ENCODE measurements at places on chromosomes 6 and 20.

GRCh38 chr6:81754906-81755305 is 2.4 kb upstream of the TENT5A start:
- DNase-seq, result no peak
- H3K36me3 ChIP-seq, result no peaks in the 10 kb centered on the region
- H3K4me1 ChIP-seq, result peaks cover 5% of the 10 kb centered on the region
- no peak overlapping the region for H3K27ac ChIP-seq

DNA sequence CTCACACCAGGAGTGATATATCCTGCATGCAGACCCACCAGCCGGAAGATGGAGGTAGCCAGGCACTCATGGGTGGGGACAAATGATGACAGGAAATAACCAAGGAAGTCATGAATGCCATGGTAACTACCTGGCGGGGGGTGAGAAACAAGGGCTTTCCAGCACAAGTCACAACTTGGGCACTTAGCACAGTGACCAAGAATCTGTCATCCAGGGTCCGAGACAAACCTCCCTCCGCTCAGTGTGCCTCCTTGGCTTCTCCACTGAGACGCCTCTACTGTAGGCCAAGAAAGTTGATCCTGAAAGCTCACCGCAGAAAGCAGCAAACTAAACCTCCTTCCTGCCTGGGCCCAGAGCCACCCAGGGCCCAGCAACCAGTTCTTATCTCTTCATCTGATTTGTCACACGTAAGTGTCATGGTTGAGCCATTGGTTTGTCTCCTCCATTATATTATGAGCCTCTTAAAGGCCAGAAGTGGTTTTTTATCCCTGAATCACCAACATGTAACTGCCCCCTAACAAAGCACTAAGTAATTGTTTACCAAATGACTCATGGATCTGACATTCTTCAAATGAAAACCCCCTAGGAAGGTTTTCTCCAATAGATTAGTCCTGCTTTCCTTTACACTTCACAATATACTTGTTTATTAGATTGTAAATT is 84.3 kb upstream of the TAB2 start:
- no peak for DNase-seq
- no peaks in the 10 kb centered on the region for H3K36me3 ChIP-seq
- H3K4me3 ChIP-seq, result no peak overlapping the region
- H3K4me1 ChIP-seq, result no peaks in the 10 kb centered on the region
- H3K27ac ChIP-seq, result no peak overlapping the region

DNA sequence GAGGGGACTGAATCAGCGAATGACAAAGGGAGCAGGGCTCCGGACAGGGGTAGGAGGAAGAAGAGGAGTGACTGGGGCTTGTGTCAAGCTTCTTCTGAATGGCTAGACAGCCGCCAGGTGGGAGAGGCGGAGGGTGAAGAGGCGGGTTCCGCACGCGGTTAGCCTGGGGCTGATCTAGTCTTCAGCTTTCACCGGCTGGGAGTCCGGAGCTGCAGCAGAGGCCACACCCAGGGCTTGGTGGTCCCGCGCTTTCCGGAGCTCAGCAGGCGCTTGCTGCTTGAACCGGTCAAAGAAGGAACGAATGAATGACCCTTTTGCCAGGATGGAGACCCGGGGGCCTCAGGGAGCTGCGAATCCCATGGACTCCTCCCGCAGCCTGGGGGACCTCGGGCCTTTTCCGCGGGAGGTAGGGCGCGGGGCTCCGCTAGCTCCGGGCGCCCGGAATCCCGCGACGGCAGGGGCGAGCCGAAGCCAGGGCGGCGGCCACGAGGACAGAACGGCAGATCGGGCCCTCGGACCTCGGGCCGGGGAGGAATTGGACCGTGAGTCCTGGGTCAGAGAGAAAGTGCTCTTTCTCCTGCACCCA is at the start of gene C6orf141:
C6orf141 (plus strand) TSS at position 177 of the 586 bp plus-strand sequence; CDS start at position 302, 125 bp downstream.
- DNase-seq, result no peak
- peaks cover 11% of the 10 kb centered on the region for H3K4me1 ChIP-seq
- peak within 1 kb of the TSS; percentile 39 for H3K4me3 ChIP-seq
- H3K36me3 ChIP-seq, result no peaks in the 10 kb centered on the region
- H3K27ac ChIP-seq, result no peak within 1 kb of the TSS

GRCh38 chr20:63682384-63683139 is 13.9 kb upstream of the TNFRSF6B start:
- no peaks in the 10 kb centered on the region for H3K27me3 ChIP-seq
- H3K4me3 ChIP-seq, result no peak overlapping the region
- H3K4me1 ChIP-seq, result peaks cover 51% of the 10 kb centered on the region

DNA sequence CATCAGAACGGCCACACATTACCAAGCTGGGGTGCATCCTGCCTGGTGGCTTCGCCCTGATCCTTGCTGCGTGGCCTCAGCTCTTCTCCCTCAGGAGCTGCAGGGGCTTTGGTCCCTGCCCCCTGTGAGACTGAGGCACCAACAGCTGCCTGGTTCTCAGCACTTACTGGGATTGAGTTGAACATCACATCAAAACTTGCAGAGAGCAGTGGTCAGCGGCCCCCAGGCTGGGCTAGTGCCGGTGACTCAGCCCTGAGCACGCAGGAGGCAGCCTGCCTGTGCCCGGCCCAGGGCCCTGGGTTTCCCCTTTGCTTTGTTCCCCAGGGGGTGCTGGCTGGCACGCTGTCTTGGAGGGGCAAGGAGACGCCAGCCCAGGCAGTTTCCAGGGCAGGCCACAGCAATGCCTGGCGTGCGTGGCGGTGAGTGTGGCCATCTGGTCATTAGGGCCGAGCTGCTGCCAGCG is 63.3 kb downstream of the DLL1 start:
- H3K4me1 ChIP-seq, result peaks cover 7% of the 10 kb centered on the region
- H3K36me3 ChIP-seq, result no peaks in the 10 kb centered on the region
- no peak overlapping the region for H3K4me3 ChIP-seq

- no peaks in the 10 kb centered on the region for H3K36me3 ChIP-seq
- no peak overlapping the region for H3K27ac ChIP-seq
- no peak overlapping the region for H3K4me3 ChIP-seq
- no peaks in the 10 kb centered on the region for H3K27me3 ChIP-seq
Observed at GRCh38 chr20:38353316-38353715, 7.0 kb downstream of the LBP start.

- H3K36me3 ChIP-seq, result peaks cover 15% of the 10 kb centered on the region
- no peak overlapping the region for H3K27ac ChIP-seq
- no peaks in the 10 kb centered on the region for H3K27me3 ChIP-seq
- H3K4me1 ChIP-seq, result no peaks in the 10 kb centered on the region
- H3K4me3 ChIP-seq, result no peak overlapping the region
Observed at GRCh38 chr20:45070932-45071632, 29.8 kb downstream of the KCNS1 start.

DNA sequence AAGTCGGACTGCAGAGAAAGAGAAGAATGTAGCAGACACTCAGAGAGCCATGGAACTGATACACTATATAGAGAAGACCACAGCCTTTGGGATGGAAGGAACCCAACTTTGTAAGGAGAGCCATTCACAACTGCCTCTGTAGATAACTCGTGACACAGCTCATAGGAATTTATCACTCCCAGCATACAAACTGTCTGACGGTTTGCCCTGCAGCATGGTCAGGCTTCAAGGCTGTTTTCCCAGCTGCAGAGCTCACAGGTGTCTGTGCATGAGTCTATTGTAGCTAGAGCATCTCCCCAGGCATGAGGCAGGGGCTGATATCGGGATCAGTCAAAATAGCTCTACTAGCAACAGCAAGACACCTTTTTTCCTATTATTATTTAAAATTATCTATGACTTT is 130.5 kb upstream of the DTNBP1 start:
- no peak for DNase-seq
- no peaks in the 10 kb centered on the region for H3K4me1 ChIP-seq
- H3K27me3 ChIP-seq, result no peaks in the 10 kb centered on the region
- no peak overlapping the region for H3K4me3 ChIP-seq
- H3K36me3 ChIP-seq, result no peaks in the 10 kb centered on the region

DNA sequence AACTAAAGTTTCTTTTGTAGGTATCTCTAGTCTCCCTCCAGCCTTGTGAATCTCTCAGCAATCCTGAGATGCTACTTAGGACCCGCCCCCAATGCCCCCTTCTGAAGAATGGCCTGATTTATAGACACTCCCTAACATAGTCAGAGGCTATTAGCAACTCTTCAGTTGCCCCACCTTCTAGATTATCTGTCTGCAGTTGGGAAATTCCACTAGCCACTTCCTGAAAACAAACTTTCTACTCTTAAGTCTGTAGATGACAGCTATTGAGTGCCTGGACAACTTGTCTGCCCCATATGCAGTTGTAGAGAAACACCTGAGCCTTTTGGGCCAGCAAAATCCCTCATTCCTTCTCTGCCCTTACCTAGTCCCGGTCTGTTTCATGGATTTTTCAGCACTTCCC is 188.2 kb upstream of the PREP start:
- H3K27me3 ChIP-seq, result no peaks in the 10 kb centered on the region
- H3K4me3 ChIP-seq, result no peak overlapping the region
- DNase-seq, result no peak
- H3K36me3 ChIP-seq, result no peaks in the 10 kb centered on the region
- H3K4me1 ChIP-seq, result peaks cover 12% of the 10 kb centered on the region

DNA sequence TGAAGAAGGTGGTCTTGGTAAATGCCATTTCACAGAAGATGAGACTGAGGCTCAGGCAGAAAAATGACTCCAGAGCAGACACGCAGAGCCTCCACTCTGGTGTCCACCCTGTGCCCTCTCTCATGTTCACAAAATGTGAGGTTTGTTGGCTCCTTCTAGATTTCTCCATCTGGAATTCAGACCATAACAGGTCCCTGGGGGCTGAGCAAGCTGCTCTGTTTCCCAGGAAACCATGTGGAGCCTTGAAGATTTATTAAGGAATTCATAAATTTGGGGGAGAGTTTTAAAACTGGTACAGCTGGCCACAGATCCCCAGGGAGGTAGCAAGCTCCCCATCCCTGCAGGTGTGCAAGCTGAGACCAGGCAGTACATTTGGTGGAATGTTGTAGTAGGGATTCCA is 38.8 kb upstream of the SIRPA start:
- H3K36me3 ChIP-seq, result no peaks in the 10 kb centered on the region
- no peak overlapping the region for H3K27ac ChIP-seq

GRCh38 chr20:35831029-35831428 is 59.2 kb downstream of the PHF20 start:
- H3K4me1 ChIP-seq, result peaks cover 13% of the 10 kb centered on the region
- DNase-seq, result no peak
- H3K4me3 ChIP-seq, result no peak overlapping the region
- no peak overlapping the region for H3K27ac ChIP-seq

DNA sequence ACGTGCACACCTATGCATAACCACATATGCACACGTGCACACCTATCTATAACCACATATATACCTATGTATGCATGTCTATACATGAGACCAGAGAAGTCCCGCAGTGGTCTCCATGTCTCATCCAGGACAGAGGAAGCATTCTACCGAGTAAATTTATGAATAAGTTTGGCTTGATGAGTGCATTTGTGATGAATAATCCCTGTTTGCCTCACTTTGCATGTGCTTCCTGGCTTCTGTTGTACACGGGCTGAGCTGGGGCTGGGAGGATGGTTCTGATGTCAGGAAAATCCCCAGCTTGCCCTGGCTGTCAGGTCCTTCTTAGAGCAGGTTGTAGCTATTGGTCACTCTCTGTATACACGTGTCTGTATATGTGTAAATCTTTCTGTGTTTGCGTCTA is 157.6 kb upstream of the RPS6KA2 start:
- H3K4me3 ChIP-seq, result no peak overlapping the region
- no peak overlapping the region for H3K27ac ChIP-seq
- no peak for DNase-seq
- no peaks in the 10 kb centered on the region for H3K36me3 ChIP-seq
- no peaks in the 10 kb centered on the region for H3K27me3 ChIP-seq
- no peaks in the 10 kb centered on the region for H3K4me1 ChIP-seq

- DNase-seq, result no peak
- peaks cover 23% of the 10 kb centered on the region for H3K4me1 ChIP-seq
- H3K27ac ChIP-seq, result no peak overlapping the region
- H3K4me3 ChIP-seq, result no peak overlapping the region
Observed at GRCh38 chr6:41432280-41432679, 96.9 kb downstream of the NCR2 start.

DNA sequence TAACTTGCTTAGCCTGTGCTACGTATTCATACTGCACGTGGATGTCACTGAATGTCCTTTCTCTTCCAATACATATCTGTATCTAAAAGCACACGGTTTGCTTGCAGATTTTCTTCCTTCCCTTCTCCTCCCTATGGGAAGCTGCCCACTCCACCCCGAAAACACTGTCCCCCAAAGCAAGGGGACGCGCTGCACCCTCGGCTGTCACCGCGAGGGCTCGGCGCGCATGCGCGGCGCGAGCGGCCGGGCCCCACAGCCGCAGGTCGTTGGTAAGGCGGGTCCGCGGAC is 659 bp downstream of the TMX4 start:
- H3K4me3 ChIP-seq, result peak overlapping the region; percentile 92
- H3K27ac ChIP-seq, result peak overlapping the region; percentile 93
- H3K27me3 ChIP-seq, result no peaks in the 10 kb centered on the region
- H3K36me3 ChIP-seq, result no peaks in the 10 kb centered on the region
